ENCODE measurements at places on chromosomes 2 and 18. TPM values are rescaled to one million over a fixed set of nuclear protein-coding genes. Genes with fewer than 3 reads are reported as not detected.

ADAM23 gene
- not detected for total RNA-seq

DQX1 gene
- total RNA-seq = not detected

DSG1 gene
- total RNA-seq = 0.43 TPM

- no peaks in the 10 kb centered on the region for H3K27me3 ChIP-seq
- no peaks in the 10 kb centered on the region for H3K36me3 ChIP-seq
- peaks cover 57% of the 10 kb centered on the region for H3K4me1 ChIP-seq
- peak overlapping the region; percentile 76 for H3K27ac ChIP-seq
- no peak overlapping the region for H3K4me3 ChIP-seq
- no peak for DNase-seq
These were observed 10.1 kb downstream of the CTIF start for GRCh38 chr18:48548921-48549320.

- H3K4me1 ChIP-seq = no peaks in the 10 kb centered on the region
- H3K4me3 ChIP-seq = no peak overlapping the region
- no peak overlapping the region for H3K27ac ChIP-seq
- no peaks in the 10 kb centered on the region for H3K27me3 ChIP-seq
- no peaks in the 10 kb centered on the region for H3K36me3 ChIP-seq
These were observed 15.4 kb upstream of the MLPH start for GRCh38 chr2:237471438-237472186.

DNA sequence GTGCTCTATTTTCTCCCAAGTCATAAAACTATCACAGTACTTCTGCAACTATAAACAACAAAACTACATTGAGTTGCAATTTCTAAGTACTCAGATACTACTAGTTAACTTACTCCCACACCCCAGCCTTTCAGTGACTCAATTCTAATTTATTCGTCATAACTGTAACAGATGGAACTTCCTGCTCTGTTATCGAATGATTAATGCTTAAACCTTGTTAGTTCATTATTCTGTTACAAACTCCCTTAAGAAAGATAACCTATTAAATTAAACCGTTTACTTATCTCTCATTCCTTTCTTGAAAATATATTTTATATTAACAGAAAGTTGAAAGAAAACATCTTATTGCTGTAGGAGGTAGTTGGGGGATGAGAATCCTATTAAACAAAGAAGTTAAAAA lies 17.0 kb downstream of the TNFAIP6 start:
- no peaks in the 10 kb centered on the region for H3K4me1 ChIP-seq
- H3K27ac ChIP-seq = no peak overlapping the region
- no peak for DNase-seq

GRCh38 chr18:77199707-77200106 lies 49.9 kb upstream of the GALR1 start:
- H3K36me3 ChIP-seq = no peaks in the 10 kb centered on the region
- H3K4me3 ChIP-seq = no peak overlapping the region
- no peak overlapping the region for H3K27ac ChIP-seq
- no peaks in the 10 kb centered on the region for H3K27me3 ChIP-seq
- DNase-seq = no peak

DNA sequence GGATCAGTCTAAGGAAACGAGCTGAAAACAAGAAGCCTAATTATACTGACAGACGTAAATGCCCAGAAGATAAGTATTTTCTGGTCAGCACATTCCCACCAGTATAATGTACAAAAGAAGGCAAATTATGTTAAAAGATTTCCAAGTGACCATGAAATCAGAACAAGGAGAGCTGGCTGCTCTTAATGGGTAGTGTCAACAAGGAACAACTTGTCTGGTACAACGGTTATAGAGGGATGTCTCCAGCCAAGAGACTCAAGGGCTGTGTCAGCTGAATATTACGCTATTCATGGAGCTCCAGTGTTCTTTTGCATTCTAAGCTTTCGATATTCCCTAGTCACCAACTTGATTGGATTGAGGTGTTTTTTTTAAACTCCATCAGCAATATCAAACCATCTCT lies 8.6 kb upstream of the L3MBTL4 start:
- no peaks in the 10 kb centered on the region for H3K27me3 ChIP-seq
- no peaks in the 10 kb centered on the region for H3K4me1 ChIP-seq
- no peak for DNase-seq
- no peak overlapping the region for H3K4me3 ChIP-seq
- no peaks in the 10 kb centered on the region for H3K36me3 ChIP-seq

GRCh38 chr2:228545748-228546145 lies 364.3 kb upstream of the SPHKAP start:
- H3K27me3 ChIP-seq = no peaks in the 10 kb centered on the region
- H3K4me3 ChIP-seq = no peak overlapping the region
- no peak for DNase-seq
- no peak overlapping the region for H3K27ac ChIP-seq
- H3K4me1 ChIP-seq = no peaks in the 10 kb centered on the region
